Central memory CD4-positive, alpha-beta T cell (primary cell): ENCODE measurements at places on chromosomes 5 and 9.

- no peak for DNase-seq
These were observed 49.2 kb downstream of the PCSK5 start for GRCh38 chr9:75939536-75940111.

DNA sequence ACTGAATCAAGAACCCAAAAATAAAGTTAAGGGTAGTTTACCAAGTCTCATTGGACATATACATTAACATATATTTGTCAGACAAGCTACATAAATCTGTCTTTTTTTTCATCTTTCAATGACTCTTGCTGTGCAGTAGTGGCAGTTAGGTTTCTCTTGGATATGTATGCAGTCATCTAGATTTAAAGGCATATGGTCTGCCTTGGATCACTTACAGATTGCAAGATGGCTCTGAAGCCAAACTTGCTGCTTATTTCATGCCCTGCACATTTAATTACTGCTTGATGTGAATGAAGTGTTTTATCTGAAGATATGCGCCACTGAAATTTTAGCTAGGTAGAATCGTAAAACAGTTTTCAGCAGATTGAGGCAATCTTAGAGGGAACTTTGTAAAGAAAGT, 18.6 kb upstream of the MAN2A1 start:
- no peak for DNase-seq

- DNase-seq: no peak
These were observed 700.5 kb upstream of the RGMB start for GRCh38 chr5:98072921-98073320.

GRCh38 chr5:2381861-2382260, 369.6 kb downstream of the IRX2 start:
- no peak for DNase-seq

GRCh38 chr9:137984005-137984404, 106.4 kb downstream of the CACNA1B start:
- DNase-seq: no peak

- no peak for DNase-seq
These were observed 576.2 kb upstream of the CTNND2 start for GRCh38 chr5:12480487-12480886.

DNA sequence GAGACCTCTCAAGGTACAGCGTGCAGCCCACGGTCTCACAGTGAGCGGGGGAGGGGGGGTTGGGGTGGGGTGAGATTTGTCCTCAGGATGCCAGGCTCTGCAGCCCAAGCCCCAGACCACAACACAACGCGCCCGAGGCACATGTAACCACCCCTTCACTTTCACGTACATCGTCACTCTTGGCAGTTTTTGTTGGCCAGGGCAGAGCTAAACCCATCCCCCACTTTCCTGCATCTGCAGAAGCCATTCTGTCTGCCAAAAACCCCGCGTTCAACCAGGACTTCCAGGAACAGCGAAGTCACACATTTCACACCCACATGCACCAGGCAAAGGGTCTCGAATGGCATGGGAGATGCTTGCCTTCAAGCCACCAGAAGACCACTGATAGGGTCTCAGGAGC, 9.4 kb upstream of the SMIM23 start:
- DNase-seq: no peak

- no peak for DNase-seq
These were observed 2.5 kb downstream of the FAM169A start for GRCh38 chr5:74863726-74864125.

GRCh38 chr9:84151640-84152039, 171.0 kb downstream of the RMI1 start:
- no peak for DNase-seq

DNA sequence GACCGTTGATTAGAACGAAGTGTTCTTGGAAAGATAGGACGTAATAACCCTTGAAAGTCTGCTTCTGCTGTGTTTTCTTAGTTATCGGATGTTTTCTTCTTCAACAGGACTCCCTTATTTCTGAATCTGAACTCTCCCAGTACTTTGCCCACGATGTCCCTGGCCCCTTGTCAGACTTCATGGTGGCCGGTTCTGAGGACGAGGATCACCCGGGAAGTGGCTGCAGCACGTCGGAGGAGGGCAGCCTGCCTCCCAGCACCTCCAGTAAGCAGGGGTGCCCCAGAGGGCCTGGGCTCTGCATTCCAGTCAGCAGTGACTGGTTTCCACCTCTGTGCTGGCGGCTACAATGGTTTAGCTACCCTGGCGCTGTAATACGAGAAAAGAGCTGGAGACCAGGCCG, 102.1 kb downstream of the GOLPH3 start:
- DNase-seq: no peak

- no peak for DNase-seq
These were observed 109.2 kb downstream of the ADAMTS19 start for GRCh38 chr5:129569295-129569694.

DNA sequence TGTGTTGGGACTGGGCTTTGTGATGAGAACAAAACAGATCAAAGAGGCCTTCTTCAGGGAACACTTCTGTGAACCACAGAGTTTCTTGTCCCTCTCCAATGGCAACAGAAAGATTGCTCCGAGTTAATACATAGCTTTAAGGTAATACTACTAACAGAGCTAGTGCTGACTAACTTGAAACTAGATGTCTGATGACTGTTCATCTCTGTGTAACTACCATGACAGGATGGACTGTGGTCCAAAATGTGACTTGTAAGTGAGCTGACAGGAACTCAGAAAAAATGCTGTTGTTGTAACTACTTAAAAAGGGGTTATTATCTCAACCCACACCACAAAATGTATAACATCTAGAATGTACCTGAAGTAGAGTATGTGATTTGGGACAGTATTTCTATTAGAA, 630.2 kb upstream of the DMAC1 start:
- no peak for DNase-seq

GRCh38 chr5:16007750-16008415, 171.7 kb downstream of the MARCHF11 start:
- DNase-seq: no peak

DNA sequence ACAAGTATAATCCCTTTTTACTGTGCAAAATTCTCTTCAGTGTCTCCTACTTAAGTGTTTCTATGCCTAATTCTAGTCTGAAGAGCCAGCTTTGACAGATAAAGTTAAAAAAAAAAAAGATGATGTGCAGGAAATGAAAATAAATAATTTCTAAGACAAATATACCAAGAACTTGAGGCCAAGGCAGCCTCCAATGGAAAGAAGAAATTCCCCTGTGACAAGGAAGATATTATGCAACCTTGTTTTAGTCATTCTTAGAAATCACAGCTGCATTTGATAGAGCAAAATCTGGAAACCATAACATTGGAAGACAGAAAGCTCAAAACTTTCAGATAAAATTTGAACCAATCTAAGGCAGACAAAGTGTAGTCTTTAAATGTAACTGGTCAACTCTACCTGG, 375.9 kb upstream of the TLE4 start:
- DNase-seq: no peak

- no peak for DNase-seq
These were observed 117.3 kb upstream of the ADAMTS19 start for GRCh38 chr5:129342796-129343195.

DNA sequence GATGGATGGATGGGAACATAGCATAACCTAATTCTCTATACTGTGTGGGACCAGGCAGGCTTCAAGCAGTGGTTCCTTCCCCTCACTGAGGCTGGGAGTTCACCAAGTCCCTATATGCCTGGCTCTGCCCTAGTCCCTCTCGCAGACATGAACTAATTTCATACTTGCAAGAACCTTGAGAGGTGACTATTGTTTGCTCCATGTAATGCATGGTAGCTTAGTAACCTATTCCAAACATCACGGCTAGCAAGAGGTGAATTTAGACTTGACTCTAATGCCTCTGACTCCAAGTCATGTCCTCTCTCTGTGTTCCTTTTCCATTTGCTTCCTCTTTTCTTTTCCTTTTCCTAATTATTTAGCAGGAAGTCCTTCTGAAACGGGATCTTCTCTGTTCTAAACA, 25.9 kb upstream of the ERMP1 start:
- DNase-seq: no peak

DNA sequence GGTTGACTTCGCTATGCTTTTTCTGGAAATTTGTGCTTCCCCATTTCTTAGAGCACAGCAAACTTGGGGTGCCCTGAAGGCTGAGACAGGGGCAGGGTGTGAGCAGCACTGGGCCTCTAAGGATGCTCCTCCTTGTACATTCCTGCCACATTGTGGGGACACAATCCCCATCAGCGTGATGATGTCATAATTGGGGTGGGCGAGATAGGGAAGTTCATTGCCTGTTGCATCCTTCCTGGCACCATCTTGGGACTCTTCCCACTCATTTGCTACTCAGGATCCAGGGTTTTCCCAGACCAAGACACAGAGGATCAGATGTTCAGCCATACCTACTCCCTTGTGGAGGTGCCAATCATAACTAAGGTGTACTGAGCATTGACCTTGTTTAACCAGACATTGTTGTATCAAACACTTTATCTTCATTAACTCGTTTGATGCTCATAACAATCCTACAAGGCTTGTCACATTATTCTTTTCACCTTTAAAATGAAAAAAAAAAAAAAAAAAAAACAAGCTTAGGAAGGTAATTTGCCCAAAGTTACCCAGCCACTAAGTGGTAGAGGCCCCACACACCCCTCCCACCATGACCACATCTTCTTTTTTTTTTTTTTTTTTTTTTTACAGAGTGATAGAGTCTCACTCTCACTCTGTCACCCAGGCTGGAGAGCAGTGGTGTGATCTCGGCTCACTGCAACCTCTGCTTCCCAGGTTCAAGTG, 87.6 kb downstream of the UGCG start:
- DNase-seq: no peak

GRCh38 chr5:1672396-1672795, 127.2 kb downstream of the MRPL36 start:
- DNase-seq: no peak

- DNase-seq: no peak
These were observed 110.7 kb upstream of the NFIL3 start for GRCh38 chr9:91534374-91534773.
